Activated T-cell treated with anti-CD3 and anti-CD28 coated beads for 48 hours (primary cell): ENCODE measurements at places on chromosomes 7 and 10.
A peak's percentile ranks its signal among the peaks of the same experiment; 100 is the strongest.

DNA sequence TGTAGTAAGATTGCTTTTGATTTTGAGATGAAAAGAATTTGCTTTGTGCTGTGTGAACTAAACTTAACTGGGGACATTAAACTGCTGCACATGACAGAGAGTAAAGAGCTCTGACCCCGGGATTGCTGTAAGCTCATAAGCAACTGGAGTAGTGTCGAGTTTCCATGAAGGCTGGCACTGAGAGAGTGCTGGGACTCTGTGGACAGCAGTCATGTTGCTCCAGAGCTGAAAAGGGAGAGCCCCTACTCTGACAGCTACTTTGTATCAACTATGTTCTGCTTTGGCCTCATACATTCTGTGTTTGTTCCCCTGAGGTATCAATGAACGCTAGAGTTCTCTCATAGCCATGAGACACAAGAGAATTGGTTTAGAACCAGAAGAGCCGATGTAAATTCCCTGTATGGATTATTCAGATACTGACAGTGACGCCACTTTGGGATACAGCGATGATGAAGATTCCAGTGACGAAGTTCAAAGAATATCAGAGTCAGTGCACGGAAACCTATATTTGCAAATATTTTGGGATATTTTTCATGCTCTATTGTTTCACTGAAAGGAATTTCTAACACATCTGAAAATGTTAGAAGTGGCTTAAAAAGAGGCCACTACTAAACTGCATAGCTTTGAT is 185.9 kb upstream of the DKK1 start:
- no peak for DNase-seq

GRCh38 chr7:37128327-37129034 is 320.2 kb downstream of the ELMO1 start:
- no peak for DNase-seq

- no peak for DNase-seq
Measured at GRCh38 chr10:2620827-2621521, 446.4 kb upstream of the PFKP start.

DNA sequence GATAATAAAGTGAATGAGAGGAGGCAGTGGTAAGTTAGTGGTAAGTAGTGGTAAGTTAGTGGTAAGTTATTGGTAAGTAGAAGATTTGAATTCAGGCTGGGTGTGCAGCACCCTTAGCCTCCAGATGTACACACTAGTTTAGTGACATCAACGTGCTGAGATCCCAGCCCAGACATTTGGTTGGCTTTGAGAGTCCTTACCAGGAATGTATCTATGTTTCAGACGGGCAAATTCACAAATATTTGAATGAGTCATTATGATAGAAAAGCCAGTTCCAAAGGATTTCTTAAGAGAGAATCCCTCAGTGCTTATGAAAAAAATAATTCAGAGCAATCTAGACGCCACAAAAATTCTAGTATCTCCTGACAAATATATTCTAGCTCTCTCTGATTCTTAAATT is 70.0 kb downstream of the ARL4A start:
- DNase-seq: no peak

DNA sequence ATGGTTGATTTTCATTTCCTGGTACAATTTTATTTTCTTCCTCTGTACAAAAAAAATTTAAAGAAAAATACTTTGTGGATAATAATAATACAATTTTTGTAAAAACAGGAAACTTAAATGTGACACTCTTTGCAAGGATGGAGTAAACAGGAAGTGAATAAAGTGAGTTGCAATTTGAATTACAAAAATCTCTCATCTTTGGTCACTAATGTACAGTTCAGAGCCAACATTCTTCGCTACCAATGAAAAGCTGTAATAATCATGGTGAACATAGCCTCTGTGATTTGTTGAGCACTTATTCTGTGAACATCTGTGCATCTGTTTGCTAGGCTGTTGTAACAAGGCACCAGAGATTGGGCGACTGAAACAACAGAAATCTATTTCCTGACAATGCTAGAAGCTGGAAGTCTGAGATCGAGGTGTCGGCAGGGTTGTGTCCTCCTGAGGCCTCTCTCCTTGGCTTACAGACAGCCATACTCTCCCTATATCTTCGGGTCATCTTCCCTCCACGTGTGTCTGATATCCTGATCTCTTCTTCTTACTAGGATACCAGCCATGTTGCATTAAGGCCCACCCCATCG is 295.3 kb upstream of the KLF6 start:
- DNase-seq: no peak

GRCh38 chr10:94279835-94280709 is 82.7 kb downstream of the NOC3L start:
- peak; percentile 56 for DNase-seq

DNA sequence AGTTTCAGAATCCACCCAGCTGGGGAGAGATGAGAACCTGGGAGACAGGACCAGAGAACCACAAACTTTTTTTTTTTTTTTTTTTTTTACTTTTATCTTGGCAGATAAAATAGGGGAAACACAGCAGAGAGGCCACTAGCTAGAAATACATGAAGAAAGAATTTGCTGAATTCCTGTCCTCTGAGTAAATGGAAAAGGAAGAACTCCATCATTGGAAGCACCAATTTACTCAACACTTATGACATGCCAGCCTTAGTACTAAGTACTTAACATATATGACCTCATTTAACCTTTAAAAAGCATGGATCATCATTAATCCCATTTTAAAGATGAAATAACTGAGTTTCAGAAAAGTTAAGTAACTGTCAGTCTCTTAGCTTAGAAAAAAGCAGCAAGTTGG is 343.0 kb upstream of the NPSR1 start:
- DNase-seq: no peak

GRCh38 chr7:90351987-90352386 is 5.5 kb downstream of the GTPBP10 start:
- DNase-seq: no peak

DNA sequence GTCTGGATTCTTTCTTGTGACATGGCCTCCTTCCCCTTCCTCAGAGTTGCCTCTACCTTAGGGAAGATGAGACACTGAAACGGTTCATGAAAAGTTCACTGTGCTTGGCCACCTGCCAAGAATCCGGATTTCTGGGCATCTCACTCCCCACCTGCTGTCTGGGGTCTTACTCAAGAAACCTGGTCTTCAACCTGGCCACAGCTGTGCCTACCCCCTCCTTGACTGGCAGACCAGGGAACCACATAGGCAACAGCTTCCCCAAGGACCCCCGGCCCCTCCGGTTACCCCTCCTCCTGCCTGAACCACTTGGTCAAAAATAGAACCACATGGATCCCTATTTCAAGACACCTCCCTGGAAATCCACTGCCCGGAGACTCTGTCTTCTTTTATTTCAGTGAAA is 58.7 kb upstream of the NANOS1 start:
- DNase-seq: no peak

DNA sequence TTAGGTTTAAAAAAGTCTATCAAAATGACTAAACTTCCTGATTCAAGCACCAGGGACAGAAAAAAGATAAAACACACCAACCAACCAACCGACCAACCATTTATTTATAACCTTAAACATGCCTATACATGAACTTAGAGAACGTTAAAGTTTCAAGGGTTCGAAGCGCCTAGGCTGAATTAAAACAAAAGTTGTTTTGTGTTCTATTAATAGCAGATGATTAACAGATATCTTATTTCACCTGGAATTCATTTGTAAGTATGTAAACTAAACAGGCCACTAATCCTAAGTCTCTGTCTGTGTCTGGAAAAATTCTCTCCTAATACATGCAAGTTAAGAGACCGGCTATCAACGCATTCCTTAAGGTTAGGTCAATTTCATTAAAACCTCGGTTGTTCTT is 1.4 kb downstream of the BAIAP2L1 start:
- DNase-seq: no peak

- DNase-seq: no peak
Measured at GRCh38 chr7:137593115-137593711, 249.7 kb upstream of the PTN start.

- no peak for DNase-seq
Measured at GRCh38 chr7:116524609-116525297, at the start of gene CAV1. CAV1 (plus strand) TSS chr7:116525036; CDS start chr7:116525063, 27 bp downstream.

DNA sequence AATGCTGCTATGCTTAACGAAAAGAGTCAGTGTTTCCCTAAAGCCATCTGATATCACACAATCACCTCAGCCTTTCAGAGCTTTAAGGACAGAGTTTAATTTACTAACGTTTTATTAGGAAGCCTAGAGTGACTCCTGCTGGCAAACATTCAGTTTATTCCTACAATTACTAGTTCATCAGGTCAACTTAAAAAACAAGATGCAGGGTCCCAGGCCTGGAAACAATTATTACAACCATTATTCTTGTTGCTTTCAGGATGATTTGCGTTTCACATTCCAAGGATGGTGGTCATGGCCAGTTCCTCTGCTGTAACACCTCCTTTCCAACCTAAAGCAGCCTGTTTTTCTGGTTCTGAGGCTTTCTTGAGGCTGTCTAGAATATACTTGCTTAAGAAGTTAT is 1.5 kb upstream of the FAM53B start:
- DNase-seq: no peak

- no peak for DNase-seq
Measured at GRCh38 chr7:28068811-28069216, 111.8 kb downstream of the JAZF1 start.

DNA sequence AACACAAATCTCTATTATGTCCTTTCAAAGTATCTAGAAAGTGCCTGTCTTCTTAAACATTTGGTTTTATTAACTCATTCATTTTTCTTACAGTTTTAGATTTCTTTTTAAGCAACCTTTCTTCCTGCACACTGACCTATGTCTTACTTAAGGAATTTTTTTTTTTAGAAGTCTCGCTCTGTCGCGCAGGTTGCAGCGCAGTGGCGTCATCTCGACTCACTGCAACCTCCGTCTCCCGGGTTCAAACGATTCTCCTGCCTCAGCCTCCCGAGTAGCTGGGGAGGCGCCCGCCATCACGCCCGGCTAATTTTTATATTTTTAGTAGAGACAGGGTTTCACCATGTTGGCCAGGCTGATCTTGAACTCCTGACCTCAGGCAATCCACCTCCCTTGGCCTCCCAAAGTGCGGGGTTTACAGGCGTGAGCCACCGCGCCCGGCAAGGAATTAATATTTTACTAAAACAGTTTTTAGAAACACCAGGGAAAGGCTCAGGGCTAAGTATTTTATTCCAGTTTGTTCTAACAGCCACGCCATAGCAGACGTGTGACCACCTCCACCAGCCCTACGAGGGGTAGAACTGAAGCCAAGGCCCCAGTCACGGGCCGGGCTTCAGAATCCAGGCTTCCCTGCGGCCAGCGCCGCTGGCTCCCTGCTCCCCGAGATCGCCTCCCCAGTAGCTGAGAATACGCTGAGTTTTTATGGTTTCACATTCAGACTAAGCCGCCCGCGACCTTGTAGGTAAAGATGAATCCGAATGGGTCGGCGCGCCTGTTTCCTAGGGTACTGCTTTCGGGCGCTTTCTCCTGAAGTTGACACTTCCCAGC is 941 bp upstream of the LUC7L2 start:
- peak; percentile 38 for DNase-seq

- DNase-seq: no peak
Measured at GRCh38 chr7:67843001-67843565, 846.5 kb downstream of the TYW1 start.

DNA sequence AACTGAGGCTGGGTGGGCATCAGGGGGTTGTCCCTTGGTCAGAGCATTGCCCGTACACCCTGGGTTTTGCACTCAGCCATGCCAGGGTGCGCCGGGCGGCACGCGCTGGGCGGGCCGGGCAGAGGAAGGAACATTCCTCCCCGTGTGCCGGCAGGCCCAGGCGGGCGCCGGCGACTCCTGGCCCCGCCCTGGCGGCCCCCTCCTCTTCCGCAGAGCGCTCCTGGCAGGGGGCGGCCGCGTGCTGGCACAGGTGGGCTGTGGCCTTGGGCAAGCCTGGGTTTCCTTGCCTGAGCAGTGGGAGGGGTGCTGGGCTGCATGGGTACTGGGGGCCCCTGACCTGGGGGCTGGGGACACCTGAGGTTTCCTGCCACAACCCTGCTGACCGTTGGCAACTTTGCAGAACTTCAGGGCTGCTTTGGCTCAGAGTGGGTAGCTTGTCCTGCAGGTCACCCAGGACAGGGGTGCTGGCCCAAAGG is 3.9 kb downstream of the LFNG start:
- DNase-seq: no peak

DNA sequence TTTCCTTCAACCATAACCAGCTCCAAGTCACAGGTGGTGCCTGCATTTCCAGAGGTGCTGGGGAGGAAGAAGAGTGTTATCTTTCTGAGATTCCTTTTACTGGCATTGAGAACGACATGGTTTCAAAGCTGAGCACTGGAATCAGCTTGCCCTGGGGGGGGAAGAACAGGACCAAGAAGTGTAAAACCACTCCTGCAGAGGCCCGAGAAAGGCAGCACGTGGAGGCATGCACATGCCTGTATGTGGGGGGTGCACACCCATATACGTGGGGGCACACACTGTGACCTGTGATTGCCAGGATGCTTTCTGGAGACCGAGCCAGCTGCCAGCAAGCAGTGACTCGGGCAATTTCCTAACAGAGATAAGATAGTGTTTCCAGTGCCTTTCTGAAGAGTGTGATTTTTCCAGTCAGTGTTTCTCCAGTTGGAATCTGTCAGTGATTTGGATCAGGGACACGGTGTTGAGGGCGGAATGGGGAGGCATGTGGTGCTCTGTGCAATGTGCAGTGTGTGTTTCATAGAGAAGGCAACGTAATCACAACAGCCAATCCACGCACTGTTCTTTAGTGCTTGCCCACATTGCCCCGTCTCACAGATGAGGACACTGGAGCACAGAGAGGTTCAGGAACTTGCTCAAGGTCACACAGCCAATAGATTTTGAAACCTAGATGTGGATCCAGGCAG is 4.2 kb downstream of the LRRC27 start:
- DNase-seq: no peak

DNA sequence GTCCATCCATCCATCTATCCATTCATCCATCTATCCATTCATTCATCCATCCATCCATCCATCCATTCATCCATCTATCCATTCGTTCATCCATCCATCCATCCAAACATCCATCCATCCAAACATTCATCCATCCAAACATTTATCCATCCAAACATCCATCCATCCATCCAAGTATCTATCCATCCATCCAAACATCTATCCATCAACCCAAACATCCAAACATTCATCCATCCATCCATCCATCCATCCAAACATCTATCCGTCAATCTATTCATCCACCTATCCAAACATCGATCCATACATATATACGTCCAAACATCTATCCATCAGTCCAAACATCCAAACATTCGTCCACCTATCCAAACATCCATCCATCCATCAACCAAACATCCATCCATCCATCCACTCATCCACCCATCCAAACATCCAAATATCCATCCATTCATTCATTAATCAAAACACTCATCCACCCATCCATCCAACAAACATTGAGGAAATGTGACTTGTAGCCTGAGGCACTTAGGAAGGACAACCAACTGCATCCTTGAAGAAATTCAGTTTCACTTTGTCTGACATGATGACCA is 28.8 kb upstream of the MYH16 start:
- DNase-seq: no peak
